IMR-90 (cell line): ENCODE measurements at places on chromosomes 2 and 18. TPM values are rescaled to one million over a fixed set of nuclear protein-coding genes. Genes with fewer than 3 reads are reported as not detected.

DNA sequence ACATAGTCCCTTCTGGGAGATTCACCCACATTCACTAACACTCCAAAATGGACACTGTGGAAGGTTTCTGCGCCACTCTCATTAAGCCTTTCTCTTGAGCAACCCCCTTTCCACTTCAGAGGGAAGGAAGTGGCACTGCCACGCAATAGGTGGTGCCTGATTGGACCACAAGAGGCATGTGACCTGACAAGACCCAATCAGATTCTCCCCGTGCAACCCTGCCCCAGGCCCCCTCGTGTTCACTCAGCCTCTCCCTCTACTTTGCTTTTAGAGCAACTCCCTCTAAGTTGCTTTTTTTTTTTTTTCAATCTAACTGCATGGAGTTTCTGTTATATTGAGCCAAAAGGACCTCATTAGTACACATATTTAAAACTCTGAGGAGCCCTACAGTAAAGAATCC lies 158.0 kb downstream of the EN1 start:
- H3K27me3 ChIP-seq = no peaks in the 10 kb centered on the region; the same call in 1 of the 2 replicates
- no peaks in the 10 kb centered on the region for H3K4me1 ChIP-seq
- DNase-seq = no peak

- H3K36me3 ChIP-seq = no peaks in the 10 kb centered on the region
- peak; percentile 86 for DNase-seq
- no peak overlapping the region for H3K27ac ChIP-seq
- no peak overlapping the region for H3K4me3 ChIP-seq
Observed at GRCh38 chr18:45974088-45974536, 7.0 kb upstream of the EPG5 start.

DNA sequence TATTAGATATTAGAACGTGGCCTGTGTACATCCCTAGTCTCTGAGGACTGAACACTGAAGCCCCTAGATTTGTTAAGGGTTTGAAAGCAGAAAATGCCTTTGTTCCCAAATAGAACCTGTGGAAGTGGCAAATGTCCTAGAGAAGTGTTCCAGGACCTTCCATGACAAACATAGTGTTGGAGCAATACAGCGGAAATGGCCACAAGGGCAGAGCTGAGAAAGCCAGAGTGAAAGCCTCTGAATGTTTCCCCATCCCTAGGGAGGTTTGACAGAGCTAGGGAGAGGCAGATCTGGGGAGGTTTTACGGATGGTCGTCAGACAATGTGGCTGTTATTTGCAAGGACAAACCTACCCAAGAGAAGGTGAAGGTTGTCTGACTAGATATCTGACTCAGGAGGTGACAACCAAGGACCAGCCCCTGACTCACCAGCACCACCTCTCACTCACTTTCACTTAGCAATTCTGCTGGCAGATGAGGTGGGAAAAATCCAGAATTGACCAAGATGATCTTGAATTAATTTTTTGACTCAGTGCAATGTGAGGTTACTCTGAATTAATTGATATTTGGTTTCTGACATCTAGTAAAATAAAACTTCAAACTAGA lies 24.1 kb downstream of the RBM43 start:
- H3K4me1 ChIP-seq = peaks cover 9% of the 10 kb centered on the region
- H3K27me3 ChIP-seq = no peaks in the 10 kb centered on the region
- no peaks in the 10 kb centered on the region for H3K36me3 ChIP-seq
- no peak overlapping the region for H3K4me3 ChIP-seq

DNA sequence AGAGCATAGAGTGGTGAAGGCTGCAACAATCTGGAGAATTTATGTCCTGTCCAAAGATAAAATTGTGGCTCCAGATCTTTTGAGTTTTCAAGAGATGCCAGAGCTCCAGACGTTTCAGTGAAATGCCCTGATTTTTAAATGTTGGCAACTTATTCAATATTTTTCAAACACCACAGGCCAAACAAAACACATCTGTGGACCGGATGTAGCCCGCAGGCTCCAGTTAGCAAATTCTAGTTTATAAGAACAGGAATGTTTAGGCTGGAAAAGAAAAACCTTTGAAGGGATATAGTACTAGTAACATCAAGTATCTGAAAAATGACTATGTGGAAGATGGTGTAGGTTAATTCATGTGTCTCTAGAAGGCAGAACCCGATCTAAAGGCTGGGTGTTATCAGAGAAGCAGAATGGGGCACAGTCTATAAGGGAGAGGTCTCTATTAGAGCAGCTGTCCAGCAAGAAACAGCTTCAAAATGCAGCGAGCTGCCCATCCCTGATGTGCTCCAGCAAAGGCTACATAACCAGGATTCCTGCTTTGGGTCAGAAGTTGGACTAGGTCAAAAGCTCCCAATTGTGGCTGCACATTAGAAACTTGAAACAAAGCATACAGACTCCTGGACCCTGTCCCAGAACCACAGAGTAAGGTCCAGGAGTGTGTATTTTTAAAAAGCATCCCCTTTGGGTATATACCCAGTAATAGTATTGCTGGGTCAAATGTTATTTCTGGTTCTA lies 105.9 kb downstream of the ANKRD44 start:
- H3K4me1 ChIP-seq = peaks cover 11% of the 10 kb centered on the region
- no peaks in the 10 kb centered on the region for H3K36me3 ChIP-seq
- no peaks in the 10 kb centered on the region for H3K27me3 ChIP-seq
- DNase-seq = peak; percentile 31
- H3K4me3 ChIP-seq = no peak overlapping the region

DNA sequence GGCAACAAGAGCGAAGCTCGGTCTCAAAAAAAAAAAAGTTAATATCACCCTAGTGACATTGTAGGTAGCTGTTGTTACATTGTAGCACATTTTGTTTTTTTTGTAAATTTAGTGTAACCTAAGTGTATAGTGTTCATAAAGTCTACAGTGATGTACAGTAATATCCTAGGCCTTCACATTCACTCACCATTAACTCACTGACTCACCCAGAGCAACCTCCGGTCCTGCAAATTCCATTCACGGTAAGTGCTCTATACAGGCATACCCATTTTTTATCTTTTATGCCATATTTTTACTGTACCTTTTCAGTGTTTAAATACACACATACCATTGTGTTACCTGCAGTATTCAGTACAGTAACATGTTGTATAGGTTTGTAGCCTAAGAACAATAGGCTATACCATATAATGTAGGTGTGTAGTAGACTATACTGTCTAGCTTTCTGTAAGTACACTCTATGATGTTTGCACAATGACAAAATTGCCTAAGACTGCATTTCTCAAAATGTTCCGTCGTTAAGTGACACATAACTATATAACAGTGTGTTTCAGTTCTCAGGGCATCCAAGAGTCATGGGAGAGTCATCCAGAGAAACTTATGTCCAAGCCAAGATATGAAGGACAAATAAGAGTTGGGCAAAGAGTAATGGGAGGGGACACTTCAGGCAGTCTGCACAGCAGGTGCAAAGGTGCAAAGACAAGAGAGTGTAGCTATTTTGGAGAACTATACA lies 68.4 kb downstream of the TANK start:
- no peak overlapping the region for H3K27ac ChIP-seq
- peaks cover 19% of the 10 kb centered on the region for H3K36me3 ChIP-seq
- peak; percentile 30 for DNase-seq
- H3K27me3 ChIP-seq = no peaks in the 10 kb centered on the region

DNA sequence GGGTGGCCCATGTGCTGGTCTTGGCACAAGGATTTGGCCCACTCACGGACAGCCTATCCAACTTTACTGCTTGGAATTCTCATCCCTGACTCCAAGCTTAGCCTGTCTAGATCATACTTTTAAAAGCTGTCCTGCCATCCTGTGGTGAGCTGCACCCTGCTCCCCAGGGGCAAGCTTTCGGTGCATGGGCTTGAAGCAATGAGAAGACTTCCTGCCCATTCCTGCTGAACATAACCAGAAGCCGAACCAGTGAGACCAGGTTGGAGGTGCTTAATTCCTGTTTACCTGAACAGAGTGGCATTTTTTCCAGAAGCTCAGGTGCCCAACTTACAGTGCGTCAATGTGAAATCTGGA lies 154.5 kb downstream of the ANTXR1 start:
- peaks cover 47% of the 10 kb centered on the region for H3K36me3 ChIP-seq
- no peak for DNase-seq
- no peaks in the 10 kb centered on the region for H3K27me3 ChIP-seq
- no peak overlapping the region for H3K27ac ChIP-seq

DNA sequence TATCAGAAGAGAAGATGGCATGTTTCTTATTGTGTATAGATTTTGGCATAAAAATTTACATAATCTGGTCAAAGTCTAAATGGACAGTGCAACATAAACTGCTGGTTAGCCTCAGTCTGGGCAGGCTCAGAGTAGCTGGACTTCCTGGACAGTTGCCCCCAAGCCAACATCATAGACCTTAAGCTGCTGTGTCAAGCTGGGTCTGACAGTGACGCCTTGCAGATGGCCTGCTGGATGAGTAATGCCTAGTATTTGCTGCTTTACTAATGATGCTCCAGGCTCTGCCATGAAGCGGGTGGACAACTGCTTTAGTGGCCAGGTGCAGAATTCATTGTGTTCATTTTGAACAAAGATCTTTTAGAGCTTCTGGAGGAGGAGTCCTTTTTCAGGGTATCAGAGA lies 603.7 kb upstream of the ZEB2 start:
- no peak overlapping the region for H3K27ac ChIP-seq
- no peaks in the 10 kb centered on the region for H3K36me3 ChIP-seq
- DNase-seq = peak; percentile 33
- no peaks in the 10 kb centered on the region for H3K27me3 ChIP-seq
- no peak overlapping the region for H3K4me3 ChIP-seq
- no peaks in the 10 kb centered on the region for H3K4me1 ChIP-seq

DNA sequence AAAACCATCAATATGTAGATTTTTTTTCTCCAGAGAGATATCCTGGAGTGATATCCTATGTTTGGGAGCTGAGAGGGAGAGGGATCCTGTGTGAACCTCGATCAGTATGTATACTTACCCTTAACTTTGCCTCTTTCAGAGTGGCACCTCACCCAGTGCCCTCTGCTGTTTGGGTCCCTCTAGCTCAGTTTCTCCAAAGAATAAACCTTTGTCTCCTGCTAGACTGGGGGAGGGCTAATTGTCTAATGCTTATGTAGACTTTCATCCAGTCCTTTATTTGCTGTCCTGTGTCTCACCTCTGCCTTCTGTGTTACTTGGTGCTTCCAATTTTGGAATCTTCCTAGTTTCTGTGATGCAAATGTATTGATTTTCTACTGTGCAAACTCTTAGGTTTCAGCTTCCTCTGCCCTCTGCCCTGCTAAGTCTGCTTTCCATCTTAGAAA lies 48.4 kb downstream of the MTX2 start:
- no peak for DNase-seq
- no peak overlapping the region for H3K4me3 ChIP-seq

Gene TMEM163
- total RNA-seq = not detected in 2 replicates

DNA sequence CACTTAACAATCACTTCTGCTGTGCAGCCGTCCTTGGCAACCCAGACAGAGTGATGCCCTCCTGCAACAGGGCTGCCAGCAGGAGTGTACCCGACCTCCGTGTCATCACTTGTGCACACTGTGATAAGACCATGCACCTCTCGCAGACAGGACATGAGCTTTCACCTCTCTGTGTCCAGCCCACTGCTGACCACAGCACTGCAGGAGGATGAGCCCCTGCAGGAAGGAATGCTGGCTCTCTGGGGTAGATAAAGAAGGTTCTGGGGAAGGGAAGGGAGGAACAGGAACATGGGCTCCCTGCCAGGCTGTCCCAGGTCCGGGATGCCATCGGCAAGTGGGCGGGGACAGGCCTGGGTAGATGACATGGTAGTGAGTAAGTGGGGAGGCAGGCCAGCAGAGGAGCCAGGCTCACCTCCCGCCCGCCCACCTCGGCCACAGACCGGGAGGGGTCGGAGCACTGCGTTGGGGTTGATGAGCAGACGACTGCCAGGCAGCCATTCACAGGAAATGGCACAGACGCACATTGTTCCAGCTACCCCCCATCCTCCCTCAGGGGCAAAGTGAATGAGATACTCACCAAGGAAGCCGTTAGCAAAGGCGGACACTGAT lies 18.6 kb upstream of the COL6A3 start:
- H3K27me3 ChIP-seq = no peaks in the 10 kb centered on the region
- H3K36me3 ChIP-seq = no peaks in the 10 kb centered on the region
- H3K27ac ChIP-seq = peak overlapping the region; percentile 55; the same call in 1 of the 2 replicates
- H3K4me3 ChIP-seq = no peak overlapping the region

Gene MC4R
- 0.18 and 0.28 TPM in 2 replicates for total RNA-seq

GRCh38 chr2:64330281-64331113 lies 123.5 kb upstream of the LGALSL start:
- H3K27me3 ChIP-seq = peaks cover 11% of the 10 kb centered on the region
- H3K4me3 ChIP-seq = peak overlapping the region; percentile 43
- DNase-seq = peak; percentile 88
- H3K27ac ChIP-seq = no peak overlapping the region

DNA sequence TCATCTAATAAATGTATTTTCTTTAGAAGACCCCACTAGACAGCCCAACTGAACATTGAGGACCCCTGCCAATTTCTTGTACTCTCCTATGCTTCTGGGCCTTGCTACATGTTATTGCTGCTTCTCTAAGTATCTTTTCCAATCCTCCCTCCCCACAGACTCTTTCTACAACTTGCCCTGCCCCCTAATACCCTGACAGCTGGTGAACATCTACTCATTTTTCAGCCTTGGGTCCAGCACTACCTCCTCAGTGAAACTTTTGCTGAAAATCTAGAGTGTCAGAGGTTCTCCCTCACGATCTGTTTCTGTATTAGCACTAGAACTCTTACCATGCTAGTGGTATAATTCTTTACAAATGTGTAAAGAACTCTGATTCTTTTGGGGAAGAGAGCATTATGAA lies 106.8 kb upstream of the SIX3 start:
- no peak overlapping the region for H3K4me3 ChIP-seq
- H3K27me3 ChIP-seq = no peaks in the 10 kb centered on the region; the same call in 1 of the 2 replicates
- no peak for DNase-seq
- H3K4me1 ChIP-seq = no peaks in the 10 kb centered on the region
- no peak overlapping the region for H3K27ac ChIP-seq
- H3K36me3 ChIP-seq = no peaks in the 10 kb centered on the region

Gene TOGARAM2
- under 0.01 and 0.28 TPM in 2 replicates for total RNA-seq

DNA sequence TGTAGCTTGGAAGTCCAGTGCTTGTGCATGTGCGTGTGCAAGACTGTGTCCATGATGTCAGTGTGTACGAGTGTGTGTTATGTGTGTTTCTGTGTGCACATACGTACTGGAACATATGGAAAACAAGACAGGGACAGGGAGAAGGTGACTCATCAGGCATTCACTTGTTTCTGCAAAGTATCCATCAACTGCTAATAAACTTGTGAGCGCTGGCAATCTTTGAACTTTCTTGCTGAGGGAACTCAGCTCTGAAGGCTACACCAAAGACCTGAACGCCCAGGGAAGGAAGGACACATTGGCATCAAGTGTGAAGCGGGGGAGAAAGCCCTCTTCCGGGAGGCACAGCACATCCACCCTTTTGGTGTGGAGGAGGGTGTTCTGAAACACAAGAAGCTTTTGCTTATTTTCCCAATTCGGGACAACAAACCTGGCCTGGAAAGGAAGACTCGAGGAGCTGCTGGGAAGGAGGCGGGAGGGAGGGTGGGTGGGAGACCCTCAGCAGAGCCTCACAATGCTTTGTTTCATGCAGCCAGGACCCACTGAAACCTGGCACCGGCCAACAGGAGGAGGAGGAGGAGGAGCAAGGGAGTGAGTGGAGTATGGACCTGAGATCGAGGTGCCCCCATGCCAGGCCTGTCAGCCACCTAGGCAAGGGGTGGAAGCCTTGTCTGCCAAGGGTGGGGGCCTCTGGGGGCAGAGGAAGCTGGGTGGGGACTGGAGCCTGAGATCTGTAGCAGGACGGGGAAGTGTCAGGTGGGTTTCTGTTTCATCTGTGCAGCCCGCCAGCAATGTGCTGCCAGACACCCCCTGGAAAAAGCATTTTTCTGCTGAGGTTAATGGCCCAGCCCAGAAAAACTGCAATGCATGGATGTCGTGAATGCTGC lies 26.8 kb downstream of the SMAD7 start:
- H3K36me3 ChIP-seq = peaks cover 26% of the 10 kb centered on the region
- no peaks in the 10 kb centered on the region for H3K27me3 ChIP-seq
- H3K27ac ChIP-seq = peak overlapping the region; percentile 93
- H3K4me3 ChIP-seq = no peak overlapping the region
- peaks cover 53% of the 10 kb centered on the region for H3K4me1 ChIP-seq
- DNase-seq = peak; percentile 69
